ENCODE measurements at places on chromosomes 7 and 10.

DNA sequence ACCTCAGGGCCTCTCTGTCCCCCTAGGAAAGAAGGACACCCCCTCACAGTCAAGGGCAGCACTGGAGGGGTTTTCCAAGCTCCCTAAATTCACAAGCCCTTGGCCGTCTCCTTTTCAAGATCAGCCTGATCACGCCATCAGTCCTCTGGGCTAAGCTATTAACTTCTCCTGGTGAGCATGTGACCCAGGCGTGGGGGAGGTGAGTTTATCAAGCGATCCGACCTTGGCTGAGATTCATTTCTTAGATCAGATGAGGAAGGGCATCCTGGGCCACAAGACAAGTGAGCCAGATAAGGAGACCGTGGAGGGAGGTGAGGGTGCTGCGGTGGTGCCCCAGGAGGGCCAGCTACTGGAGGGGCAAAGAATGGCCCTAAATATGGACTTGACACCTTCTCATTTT lies 19.2 kb upstream of the EN2 start:
- DNase-seq: no peak

DNA sequence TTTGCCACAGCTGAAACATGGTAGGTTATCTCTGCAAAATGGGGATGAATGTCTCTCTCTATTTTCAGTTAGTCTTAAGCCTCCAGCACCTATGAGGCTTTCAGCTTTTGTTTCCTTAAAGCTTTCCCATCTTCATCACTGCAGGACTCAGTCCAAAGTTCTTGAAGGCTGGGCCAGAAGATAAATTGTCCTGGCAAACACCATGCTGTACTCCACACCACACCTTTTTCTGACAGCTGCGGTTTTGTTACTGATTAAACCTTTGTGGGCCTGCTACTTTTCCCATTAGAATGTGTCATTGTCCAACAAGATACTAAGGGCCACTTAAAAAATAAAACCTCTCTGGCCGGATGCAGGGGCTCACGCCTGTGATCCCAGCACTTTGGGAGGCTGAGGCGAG lies 87.2 kb upstream of the A1CF start:
- no peak for DNase-seq

DNA sequence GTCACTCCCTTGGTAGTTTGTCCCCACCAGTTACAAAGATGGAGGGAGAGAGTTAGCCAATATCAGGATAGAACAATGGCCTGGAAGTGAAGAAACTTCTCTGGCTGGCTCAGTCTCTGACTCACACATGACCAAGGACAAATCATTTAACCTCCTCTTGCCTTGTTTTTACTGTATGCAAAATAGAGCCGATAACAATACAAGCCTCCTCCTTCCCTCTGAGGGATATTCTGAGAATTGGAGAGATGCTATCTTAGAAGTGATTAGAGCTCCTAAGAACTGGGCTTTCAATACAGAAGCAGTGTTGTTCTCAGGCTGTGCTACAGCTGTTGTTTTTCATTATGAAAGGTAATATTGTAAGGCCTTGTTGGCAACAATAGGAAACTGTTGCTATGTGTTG lies 87.7 kb upstream of the EGR2 start:
- DNase-seq: no peak

DNA sequence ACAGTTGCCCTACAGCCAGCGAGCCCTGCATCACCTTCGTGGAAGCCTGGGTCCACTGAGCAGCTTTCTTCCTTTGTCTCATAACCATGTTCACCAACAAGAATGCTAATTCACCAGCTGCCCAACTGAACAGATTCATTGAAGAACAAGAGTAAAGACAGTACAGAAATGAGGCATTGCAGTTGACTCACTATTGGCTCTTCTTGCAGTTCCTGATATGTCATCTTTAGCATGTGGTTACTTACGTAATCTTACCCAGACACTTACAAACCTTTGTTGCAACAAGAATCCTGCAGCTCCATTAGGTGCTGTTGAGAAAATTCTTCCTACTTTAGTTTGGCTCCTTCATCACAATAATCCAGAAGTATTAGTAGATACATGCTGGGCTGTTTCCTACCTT lies 174.0 kb upstream of the TPK1 start:
- DNase-seq: no peak

- DNase-seq: no peak
Measured at GRCh38 chr10:44723082-44723481, 188.1 kb upstream of the TMEM72 start.

GRCh38 chr10:83075016-83075814 lies 1064.1 kb upstream of the GHITM start:
- DNase-seq: no peak

DNA sequence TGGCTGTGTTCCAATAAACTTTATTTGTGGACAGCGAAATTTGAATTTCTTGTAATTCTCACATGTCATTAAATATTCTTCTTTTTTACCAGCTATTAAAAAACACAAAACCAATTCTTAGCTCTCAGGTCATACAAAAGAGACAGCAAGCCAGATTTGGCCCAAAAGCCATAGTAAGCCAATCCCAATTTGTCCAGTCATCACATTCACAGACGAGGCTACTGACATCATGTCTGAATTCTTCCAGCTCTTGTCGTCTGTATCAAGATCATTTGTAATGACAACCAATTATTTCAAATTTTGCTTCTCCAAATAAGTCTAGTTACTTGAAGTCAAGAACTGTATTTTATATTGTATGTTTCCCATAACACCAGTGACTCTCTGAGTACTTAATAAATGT lies 266.5 kb downstream of the PAXIP1 start:
- no peak for DNase-seq

GRCh38 chr10:49397036-49397999 lies 1.4 kb upstream of the DRGX start:
- DNase-seq: no peak

GRCh38 chr10:103550229-103550628 lies 56.7 kb downstream of the NEURL1 start:
- DNase-seq: no peak

DNA sequence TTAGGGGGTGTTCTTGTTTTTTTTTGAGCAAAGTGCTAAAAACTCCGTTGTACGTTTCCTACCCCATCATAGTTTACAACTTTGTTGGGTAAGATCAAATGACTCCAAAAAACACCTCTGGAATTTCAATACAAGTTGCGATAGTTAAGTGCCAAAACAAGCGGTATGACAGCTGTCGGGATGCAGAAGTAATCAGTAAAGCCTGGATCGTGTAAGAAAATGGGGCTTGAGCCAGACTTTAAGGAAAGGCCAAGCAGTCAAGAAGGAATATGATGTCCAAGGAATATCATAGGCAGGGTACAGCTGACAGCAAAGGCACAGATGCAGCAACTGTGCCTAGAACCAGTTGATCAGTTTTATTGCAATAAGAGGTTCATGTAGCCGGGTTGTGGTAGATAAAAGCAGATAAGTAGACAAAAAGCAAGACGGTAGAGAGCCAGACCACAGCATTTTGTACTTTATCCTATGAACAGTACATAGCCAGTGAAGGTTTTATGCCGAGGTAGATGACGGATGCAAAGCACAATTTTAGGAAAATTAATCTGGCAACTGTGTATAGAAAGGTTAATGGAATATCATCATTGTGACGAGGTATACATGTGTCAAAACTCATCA lies 45.5 kb downstream of the UBE2H start:
- DNase-seq: no peak

GRCh38 chr7:22393913-22394729 lies 37.2 kb upstream of the RAPGEF5 start:
- no peak for DNase-seq
